ENCODE measurements at places on chromosomes 2 and 18.

DNA sequence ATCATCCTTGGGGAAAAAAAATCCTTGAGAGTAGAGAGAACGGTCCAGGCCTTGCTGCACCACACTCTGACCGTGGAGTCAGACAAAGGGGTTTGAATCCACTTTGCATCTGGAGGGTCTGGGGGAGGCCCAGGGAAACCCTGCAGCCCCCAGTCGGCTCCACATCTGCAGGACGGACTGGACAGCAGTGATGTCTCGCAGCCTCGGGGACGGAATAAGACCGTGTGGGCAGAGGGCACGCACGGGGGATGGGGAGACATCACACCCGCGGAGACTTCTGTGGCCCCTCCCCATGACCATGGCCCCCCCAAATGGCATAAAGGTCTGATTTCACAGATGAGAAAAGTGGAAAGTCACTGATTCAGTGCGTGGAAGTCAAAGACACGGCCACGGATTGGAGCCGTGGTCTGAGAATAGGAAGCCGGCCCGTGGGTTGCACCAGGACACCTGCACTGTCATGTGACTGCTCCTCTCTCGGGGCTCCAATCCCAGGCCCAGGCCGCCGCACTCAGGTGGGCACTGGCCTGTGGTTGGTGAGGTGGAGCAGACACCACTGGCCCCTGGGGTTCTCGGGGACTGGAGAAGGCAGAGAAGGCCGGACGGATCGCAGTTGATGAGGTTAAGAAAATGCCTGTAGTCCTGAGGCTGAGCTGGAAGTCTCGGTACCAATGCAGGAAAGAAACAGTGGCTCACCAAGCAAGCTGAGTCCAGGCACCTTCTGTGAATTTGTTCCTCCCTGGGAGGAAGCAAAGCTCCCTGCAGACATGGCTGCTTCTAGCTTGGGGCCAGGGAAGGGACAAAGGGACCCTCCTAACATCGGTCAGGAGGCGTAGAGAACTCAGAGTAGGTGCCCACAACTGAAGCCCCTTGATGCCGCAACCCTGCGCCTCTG lies 61.8 kb downstream of the RTP5 start:
- no peak for DNase-seq

DNA sequence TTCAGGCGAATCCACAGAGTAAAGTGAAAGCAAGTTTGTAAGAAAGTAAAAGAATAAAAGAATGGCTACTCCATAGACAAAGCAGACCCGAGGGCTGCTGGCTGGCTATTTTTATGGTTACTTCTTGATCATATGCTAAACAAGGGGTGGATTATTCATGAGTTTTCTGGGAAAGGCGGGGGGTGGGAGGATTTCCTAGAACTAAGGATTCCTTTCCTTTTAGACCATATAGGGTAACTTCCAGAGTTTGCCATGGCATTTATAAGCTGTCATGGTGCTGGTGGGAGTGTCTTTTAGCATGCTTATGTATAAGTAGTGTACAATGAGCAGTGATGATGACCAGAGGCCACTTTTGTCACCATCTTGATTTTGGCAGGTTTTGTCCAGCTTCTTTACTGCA lies 59.8 kb downstream of the SLC4A3 start:
- DNase-seq, result no peak

GRCh38 chr2:125281242-125281641 lies 1256.2 kb downstream of the CNTNAP5 start:
- DNase-seq, result no peak

DNA sequence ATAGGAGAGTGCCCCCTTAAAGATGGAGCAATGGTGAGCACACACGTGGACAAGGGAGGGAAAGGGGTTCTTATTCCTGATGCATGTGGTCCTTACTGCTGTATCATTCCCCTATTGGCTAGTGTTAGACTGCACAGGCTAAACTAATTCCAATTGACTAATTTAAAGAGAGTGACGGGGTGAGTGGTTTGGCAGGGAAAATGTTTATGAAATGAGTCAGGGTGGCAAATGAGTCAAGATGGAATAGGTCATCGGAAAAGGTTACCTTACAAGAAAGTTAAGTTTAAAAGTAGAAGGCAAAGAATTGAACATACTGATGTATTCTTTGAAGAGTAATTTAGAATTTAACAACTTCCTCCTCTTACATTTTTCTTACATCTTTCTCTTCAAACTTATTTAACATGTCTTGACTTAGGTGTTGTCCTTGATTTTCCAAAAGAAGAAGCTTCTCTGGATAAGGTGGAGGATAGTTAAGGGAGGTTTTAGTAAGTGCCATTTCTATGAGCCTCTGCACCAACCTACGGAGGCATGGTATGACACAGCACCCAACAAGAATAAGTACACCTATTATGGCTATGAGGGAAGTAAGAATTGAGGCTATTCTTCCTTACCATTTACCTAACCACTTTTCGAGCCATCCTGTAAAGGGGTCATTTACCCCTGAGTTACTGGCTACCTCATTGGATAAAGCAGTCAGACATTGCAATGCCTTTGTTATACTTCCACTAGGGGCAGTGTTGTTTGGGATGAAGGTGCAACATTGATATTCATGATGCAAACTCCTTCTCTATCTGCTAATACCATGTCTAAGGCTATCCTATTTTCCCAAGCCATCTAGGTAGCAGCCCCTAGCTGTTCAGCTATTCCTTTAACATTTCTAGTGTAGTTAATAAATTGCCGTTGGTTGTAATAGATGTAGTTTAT lies 1345.8 kb upstream of the LRRTM1 start:
- no peak for DNase-seq

- DNase-seq, result no peak
Observed at GRCh38 chr2:98293931-98294687, 52.1 kb upstream of the CNGA3 start.

DNA sequence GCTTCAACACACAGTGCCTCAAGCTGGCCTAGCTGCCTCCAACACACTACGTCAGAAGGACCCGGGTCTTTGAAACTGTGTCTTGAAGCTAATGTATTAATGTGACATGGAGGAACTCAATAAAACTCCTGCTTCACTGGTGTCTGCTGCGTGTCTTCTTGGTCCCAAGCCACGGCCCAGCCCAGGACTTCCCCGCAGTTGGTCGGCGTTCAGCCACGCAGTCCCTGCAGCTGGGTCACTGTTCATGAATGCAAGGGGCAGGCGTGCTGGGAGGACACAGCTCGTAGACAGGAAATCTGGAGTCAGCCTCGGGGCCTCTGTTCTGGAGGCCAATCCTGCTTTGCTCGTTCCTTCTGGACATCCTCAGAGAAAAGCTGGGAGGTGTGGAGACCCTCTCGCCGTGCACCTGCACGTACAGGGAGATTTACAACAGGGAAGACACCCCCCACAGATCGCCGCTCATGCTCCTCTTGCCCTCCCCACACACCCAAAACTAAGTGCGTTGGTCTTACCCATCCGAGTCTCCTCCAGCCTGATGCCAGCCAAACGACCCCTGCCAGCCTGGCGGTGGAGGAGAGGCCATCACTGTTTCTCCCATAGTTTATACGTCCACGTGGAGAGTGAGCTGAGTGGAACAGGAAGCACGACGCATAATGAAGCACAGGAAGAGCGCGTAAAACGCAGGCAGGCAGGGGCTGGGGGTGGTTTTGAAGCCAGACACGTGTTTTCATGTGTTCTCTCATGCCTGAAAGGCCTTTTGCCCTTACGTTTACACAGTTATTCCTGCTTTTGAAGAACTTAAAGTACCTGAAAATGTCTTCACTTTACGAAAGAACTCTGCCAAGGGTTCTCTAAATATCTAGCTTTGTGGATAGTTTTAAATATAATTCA lies 39.7 kb downstream of the ADI1 start:
- no peak for DNase-seq

DNA sequence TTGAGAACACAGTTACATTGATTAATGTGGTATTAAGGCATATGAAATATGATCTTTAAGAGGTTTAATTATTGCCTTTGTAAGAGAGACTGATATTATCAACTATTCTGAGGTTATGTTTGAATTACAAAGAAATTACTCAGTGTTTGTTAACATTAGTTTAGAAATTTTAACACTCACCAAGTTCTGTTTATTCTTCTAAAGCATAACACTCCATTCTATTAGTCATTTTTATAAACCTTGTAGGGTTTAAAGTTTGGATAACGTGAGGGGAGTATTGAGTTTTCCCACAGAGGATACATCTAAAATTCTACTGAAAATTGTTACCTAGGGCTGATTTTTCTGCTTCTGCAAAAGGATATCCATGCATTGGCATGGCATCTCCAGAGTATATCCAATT lies 7.7 kb downstream of the CCDC178 start:
- no peak for DNase-seq

GRCh38 chr2:132424526-132425121 lies 8.0 kb downstream of the GPR39 start:
- no peak for DNase-seq

DNA sequence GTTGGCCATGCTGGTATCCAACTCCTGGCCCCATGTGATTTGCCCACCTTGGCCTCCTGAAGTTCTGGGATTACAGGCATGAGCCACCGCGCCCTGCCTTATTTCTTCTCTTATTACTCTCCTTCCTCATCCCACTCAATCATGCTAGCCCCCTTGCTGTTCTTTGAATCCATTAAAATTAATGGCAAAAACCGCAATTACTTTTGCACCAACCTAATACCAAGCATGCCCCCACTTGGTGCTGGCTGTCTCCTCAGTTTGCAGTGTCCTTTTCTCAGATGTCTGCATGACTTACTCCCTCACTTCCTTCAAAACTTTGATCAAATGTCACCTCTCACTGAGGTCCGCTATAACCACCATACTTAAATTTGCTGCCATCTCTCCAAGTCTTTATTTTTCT lies 34.6 kb downstream of the DYTN start:
- no peak for DNase-seq

- DNase-seq, result no peak
Observed at GRCh38 chr2:68971591-68972231, 2.7 kb upstream of the GKN1 start.

GRCh38 chr2:25388491-25388890 lies 46.8 kb upstream of the DNMT3A start:
- DNase-seq, result no peak

DNA sequence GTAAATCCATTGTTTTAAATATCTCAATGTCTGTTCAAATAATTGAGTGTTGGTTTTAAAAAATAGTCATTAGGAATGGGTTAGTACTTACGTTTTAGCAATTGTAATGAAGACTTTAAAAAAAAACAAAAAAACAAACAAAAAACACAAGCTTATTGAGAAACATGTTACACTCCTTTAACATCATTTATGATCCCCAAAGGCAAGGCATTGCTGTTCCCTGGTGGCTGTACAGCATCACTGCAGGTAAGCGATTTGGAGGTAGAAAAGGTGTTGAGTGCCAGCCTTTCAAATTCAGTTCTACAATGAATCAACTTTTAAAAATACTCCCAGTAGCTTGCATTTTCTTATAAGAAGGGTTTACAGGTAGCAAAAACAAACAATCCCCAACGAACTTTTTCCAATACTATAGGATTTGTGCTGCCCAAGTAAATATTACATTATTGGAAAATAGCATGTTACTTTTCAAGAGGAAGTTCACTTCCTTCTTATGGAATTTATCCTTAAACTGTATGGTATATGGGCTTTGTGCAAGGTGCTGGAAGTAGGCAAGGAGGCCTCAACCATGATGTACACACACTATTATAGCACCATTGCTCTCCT lies 27.5 kb downstream of the CNRIP1 start:
- DNase-seq, result no peak

- no peak for DNase-seq
Observed at GRCh38 chr2:177799531-177799930, 273.0 kb downstream of the PDE11A start.

DNA sequence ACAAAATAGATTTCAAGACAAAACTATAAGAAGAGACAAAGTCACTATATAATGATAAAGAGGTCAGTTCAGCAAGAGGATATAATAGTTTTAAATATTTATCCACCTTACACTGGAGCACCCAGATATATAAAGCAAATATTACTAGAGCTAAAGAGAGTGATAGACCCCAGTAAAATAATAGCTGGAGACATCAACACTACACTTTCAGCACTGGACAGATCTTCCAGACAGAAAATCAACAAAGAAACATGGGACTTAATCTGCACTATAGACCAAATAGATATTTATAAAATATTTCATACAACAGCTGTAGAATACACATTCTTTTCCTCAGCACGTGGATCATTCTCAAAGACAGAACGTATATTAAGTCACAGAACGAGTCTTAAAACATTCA lies 86.6 kb downstream of the ATP8B1 start:
- DNase-seq, result no peak

- no peak for DNase-seq
Observed at GRCh38 chr2:316381-316780, 28.5 kb upstream of the ALKAL2 start.

DNA sequence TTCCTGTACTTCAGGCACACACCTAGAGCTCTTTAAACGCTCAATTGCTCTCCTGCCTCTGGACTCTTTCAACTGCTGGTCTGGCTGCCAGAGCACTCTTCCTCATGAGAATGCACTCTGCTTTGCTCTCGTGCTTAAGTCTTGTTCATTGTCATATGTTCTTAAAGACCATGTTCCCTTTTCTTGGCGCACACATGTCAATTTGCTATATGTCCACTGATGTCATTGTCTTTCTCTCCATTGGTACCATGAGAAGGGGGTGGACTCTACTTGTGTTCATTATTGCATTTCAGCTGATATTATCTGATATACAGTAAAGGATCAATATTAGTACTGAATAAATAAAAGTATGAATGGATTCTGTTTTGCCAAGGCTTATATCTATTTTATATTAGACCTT lies 16.8 kb downstream of the SPHKAP start:
- no peak for DNase-seq

DNA sequence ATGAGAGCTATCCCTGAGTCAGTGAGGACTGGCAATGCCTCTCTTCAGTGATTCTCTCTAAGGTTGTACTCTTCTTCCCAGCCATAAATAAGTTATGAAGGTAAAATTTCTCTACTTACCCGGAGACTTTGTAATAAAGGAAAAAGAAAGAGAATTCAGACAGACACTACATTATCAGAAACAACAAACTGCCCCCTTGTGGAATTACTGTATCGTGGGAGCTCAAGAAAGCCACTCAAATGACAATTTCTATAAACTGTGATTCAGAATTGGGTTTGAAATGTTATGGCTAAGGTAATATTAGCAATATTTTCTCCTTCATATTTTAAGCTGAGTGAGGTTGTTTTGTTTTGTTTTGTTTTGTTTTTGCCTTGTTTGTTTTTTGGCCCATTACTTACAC lies 155.8 kb upstream of the TANK start:
- no peak for DNase-seq

- no peak for DNase-seq
Observed at GRCh38 chr2:201880993-201881611, 74.8 kb downstream of the CDK15 start.

DNA sequence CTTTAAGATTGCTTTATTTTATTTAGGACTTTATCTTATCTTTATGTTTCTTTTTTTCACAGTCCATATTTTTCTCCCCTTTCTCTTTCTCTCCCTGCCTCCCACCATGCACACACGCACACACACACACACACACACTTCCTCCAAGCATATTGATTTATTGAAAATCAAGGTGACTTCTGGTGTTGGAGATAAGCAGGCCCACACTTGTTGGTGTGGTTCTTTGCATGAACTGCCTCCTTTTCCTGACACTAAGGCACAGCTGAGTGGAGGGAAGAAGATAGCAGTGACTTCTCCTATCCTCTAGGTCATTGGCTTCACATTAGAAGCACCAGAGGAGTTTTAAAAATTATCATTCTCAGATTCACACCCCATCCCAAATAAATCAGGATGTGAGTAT lies 18.0 kb downstream of the TBR1 start:
- DNase-seq, result no peak

- no peak for DNase-seq
Observed at GRCh38 chr2:57902578-57902977, 144.0 kb upstream of the VRK2 start.
